G401 (cell line): ENCODE measurements at places on chromosomes 4 and X. TPM values are rescaled to one million over a fixed set of nuclear protein-coding genes. Genes with fewer than 3 reads are reported as not detected.

DNA sequence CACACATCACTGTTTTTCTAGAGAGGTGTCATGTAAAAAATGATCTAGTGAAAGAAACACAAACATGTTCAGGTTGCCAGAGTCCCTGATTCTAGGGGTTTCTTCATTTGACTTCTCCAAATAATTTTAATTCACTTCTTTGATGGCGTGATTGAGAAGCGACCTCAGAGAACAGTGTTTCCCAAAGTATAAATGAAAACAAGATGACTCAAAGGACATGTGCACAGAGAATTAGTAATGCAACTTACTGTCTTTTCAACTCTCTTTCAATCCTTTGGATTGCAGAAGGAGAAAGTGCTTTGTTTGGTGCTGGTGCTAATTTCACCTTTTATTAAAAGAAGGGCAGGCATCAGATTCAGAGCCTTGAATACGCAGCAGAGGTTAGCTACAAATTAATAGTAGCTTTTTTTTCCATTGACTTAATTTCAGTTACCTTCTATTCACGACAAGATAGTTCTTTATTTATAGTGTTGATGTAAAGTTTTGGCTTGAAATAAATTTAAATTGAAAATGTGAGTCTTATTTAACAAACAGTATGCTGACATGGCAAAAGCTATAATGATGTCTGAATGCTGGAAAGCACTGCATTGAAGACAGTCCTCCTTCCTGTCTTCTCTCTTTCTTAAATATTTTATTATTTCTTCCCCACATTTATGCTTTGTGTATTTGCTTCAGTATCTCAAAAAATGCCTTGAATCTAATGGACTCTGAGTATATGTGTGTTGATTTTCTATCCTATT, 85.1 kb downstream of the SLC10A7 start:
- no peak for DNase-seq

GRCh38 chr4:117623326-117623725, 411.0 kb upstream of the NDST3 start:
- DNase-seq: no peak

- DNase-seq: no peak
These were observed 8.2 kb downstream of the RASSF6 start for GRCh38 chr4:73612032-73612431.

DNA sequence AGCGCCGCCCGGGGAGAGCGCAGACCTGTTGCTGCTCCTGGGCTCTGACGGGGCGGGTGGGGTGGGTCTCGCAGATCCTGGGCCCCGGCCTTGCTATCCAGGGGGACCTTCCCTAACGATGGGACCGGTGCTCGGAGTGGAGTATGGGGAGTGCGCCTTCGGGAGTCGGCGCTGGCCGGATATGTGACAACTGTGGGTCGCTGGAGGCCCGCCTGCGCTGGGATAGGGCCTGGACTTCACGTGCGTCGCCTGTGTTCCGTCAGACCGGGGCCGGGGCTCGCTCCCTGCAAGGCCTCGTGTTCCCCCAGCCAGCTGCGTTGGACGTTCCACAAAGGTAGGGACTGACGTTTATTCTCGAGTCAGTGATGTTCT, 1.3 kb downstream of the TBL1X start:
- peak; percentile 13 for DNase-seq

GRCh38 chrX:15314472-15314871, 968 bp downstream of the ASB11 start:
- no peak for DNase-seq

DNA sequence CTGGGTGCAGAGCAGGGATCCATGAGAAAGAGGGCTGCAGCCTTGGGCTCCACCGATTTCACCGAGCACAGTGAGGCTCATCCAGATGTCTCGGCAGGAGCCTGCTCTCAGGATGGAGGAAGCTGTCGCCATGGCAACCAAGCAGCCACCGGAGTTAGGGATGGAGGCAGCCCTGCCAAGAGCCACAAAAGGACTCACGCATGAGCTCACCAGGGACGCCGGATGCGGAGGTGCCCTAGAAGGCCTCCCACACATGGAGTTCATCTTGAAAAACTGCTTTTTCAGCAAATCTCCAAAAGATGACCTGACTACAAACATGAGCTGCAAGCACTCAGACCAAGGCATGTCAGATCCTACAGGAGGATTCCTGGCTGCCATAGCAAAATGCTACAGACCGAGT, 90.7 kb downstream of the WFS1 start:
- DNase-seq: peak; percentile 91

DNA sequence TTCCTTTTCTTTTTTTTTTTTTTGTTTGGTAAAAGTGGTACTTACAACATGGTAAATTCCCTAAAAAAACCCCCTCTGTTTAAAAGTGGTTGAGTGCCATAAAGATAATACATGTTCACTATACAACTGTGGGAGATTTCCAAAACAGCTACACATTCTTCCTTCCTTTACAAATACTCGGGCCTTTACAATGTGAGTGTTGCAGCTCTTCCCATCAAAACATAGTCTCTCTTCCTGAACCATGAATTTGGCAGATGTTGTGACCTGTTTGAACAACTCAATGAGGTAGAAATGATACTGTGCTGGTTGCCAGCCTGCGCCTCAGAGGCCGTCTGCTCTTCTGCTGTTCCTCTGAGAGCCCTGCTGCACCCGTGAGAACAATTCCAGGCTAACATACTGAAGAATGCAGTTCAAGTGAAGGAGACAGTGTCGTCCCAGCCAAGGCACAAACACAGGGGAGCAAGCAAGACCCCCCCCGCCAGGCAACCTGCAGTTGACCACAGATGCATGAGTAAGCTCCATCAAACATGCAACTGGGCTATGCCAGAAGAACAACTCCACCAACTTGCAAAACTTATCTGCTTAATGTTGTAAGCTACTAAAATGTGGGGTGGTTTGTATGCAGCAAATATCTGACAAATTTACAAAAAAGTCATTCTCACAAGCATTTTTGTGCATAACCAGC, 645.0 kb downstream of the PCDH7 start:
- no peak for DNase-seq

GRCh38 chr4:76996445-76996844, 46.9 kb downstream of the SEPTIN11 start:
- DNase-seq: no peak

The LPAR4 gene
- total RNA-seq: not detected in 2 replicates

The CSTF2 gene
- 31.4 and 46.7 TPM in 2 replicates for total RNA-seq
